Activated CD4-positive, alpha-beta T cell treated with anti-CD3 and anti-CD28 coated beads, Interleukin-2, Interleukin-4, amounts not matched to agents 100 ng/mL and 50 ng/mL, durations not matched to agents 16 hours and 8 hours (primary cell): ENCODE measurements at places on chromosomes 16 and 17.

- DNase-seq = peak; percentile 47
Measured at GRCh38 chr17:81295676-81296381, 722 bp upstream of the SLC38A10 start.

DNA sequence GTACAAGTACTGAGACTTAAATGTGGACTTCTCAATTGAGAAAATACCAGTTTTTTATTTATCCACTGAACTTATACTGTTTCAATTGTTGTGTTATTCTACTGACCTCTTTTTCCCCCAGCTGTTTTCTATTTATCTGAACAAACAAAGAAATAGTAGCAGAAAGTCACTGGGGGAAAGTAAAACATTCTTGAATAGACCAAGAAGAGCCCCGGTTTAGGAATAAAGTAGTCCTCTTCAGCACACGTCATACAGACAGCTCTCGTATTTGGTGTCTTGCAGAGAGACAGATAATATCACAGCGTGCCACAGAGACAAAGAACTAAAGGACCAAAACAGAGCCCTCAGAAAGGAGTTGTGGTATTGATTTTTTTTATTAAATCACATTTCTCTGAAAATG, 1159.1 kb upstream of the CDH8 start:
- DNase-seq = no peak

DNA sequence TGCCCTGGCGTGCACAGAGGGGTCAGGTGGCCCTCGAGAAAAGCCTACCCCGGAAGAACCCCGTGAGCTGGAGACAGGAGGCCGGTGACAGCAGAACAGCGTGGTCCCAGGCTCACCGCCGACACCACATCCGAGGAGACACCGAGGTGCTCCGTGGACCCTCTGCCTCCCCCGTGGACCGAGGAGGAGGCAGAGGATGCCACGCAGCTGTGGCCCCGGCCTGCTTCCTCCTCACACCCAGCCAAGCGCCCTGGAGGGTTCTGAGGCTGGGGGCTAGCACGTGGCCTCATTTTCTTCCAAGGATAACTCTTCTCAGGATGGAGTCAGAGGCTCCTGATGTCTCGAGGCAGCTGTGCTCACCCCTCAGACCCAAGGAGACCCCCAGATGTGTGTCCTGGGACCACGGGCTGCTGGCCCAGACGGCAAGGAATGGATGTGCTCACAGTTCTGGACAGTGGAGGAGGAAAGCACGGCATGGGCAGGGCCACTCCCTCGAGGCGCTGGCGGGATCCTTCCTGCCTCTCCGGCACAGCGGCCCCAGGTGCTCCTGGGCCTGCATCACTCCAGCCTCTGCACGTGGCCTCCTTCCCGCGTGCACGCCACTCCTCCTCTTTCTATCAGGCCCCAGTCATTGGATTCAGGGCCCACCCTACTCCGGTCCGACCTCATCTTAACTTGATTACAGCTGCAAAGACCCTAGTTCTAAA, 4.4 kb upstream of the PVALEF start:
- no peak for DNase-seq

DNA sequence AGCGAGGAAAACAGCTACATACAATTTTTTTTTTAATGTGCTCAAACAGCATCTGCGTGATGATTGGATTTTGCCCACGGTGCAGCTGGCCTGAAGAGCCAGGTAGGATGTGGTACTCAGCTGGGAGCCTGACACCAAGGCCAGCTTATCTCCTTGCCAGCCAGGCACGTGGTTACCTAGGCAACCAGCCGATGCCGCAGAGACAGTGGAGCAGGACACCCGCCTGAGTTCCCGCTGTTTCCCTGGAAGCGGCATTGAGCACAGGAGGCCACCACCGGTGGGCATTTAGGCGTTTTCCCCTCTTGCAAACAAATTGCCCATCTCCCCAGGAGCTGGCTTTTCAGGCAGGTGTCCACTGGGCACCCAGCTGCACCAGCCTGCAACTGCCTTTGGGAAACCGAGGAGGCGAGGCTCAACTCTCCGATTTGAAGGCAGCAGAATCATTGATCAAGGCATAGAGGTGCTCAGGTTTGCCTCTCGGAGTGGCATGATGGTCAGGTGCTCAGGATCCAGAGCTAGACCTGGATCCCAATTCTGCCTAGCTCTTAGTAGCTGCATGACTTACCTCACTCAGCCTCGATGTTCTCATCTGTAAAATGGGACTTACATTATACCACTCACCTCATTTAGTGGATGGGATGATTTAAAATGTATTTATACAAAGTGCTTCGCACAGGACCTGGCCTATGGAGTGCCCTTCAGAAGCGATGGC, 137.5 kb upstream of the PLCG2 start:
- no peak for DNase-seq

- no peak for DNase-seq
Measured at GRCh38 chr17:36070427-36070826, 6.4 kb downstream of the CCL18 start.

DNA sequence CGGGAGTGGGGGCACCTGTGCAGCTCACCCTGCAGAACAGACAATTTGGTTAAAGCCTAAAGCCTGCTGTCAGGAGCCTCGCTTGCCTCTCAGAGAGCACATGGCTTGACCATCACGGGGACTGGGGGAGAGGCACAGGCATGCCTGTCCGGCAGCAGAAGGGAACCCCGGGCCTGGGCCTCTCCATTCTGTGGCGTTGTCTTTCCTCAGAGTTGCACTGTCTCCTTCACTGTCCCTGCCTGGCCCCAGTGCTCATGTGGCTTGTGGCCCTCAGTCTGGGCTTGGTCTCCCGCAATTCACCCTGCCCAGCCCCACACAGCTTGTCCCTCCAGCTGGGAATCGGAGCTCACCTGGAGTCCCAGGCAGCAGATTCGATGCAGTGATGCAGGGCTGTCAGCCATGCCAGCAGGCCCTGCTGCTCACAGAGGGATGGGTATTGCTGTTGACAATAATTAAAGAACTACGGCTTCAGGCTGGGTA, 189.9 kb downstream of the SEC14L1 start:
- no peak for DNase-seq

DNA sequence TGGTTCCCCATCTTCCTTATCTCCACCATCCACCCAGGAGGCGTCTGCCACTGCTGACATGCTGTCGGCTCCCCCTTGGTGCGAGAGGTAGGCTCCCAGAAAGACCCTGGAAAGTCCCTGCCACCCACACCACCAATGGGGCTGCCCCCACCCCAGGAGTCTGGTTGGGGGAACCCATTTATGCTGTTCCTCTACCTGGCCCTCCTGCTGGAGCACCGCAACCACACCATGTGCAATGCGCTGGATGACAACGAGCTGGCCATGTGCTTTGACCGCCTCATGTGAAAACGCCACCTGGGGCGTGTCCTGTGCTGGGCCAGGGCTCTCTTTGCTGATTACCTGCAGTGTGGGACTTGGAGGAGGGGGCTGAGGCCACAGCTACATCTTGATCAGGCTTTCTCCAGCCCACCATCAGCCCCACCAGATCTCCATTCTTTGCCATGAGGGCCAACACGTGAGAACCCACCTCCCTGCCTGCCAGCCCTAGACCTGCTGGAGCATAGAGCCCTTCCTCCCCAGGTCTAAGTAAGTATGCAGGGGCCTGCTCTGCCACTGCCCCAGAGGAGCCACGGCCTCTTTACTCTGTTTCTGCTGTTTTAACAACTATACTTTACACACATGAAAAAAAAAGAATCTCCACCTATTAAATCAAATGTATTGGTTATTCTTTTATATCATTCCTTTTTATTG, 7.9 kb upstream of the ALDH3A1 start:
- no peak for DNase-seq

GRCh38 chr17:31251970-31252328, 45.1 kb downstream of the OMG start:
- DNase-seq = no peak

DNA sequence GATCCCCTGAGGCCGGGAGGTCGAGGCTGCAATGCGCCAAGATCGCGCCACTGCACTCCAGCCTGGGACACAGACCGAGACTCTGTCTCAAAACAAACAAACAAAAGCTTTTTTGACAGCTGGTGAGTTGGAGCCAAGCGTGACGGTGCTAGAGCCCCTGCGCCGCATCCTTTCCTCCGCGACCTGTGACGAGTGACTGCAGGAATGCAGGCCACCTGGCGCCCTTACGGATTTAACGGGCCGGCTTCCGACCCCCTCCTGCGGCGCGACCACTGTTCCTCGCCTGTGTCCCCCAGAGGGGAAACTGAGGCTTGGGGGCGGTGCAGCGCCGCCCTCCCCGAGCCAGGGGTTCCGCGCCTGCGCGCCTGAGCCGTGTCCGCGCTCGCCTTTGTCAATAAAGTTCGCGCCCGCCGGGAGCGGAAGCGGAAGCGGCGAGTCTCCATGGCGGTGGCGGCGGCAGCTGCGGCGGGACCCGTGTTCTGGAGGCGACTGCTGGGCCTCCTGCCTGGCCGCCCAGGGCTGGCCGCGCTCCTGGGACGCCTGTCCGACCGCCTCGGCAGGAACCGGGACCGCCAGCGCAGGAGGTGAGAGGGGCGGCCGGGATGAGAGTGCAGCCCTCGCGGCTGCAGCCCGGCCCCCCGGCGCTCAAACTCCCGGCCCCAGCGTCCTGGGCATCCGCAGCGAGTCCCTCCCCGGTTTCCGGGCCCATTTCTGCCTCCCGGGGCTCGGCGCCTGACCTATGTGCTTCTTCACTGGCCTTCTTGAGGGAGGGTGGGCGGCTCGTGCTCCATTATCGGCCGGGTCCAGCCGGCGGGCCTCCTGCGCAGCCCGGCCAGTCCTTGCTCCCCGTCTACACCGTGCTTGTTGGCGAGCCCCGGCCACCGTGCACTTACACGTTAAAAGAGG, at the start of gene PGS1:
Gene PGS1 (plus strand): TSS at position 425 of the 906 bp plus-strand sequence. CDS start 17 bp downstream, at position 442.
- peak; percentile 85 for DNase-seq

DNA sequence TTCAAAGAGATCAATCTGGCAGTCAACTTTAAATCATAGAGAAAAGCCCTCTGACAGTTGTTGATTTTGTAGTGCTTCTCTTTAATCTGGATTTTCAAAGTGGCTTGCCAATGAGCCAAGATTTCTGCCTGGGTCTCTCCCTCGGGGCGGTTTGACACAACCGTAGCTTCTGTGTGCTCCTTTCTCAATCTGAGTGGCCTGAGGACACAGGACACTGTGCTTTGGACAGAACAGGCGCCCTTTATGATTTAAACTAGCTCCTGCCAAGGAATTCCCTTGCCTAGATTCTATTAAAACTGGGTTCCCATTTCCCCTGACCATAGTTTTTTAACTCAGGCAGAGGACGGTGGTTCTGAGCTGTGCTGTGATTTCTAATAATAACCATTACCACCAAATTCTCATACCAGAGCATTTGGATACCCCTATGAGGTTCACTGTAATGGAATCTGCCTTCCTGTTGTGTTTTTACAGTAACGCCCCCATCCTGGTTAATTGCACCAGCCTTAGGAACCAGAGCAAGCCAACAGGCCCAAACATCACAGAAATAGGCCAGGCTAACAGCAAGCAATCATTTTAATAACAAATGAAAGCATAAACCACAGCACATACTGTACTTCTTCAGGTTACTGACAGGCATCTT, 4.0 kb downstream of the ZFHX3 start:
- no peak for DNase-seq

- no peak for DNase-seq
Measured at GRCh38 chr16:17251496-17251895, 219.3 kb downstream of the XYLT1 start.

DNA sequence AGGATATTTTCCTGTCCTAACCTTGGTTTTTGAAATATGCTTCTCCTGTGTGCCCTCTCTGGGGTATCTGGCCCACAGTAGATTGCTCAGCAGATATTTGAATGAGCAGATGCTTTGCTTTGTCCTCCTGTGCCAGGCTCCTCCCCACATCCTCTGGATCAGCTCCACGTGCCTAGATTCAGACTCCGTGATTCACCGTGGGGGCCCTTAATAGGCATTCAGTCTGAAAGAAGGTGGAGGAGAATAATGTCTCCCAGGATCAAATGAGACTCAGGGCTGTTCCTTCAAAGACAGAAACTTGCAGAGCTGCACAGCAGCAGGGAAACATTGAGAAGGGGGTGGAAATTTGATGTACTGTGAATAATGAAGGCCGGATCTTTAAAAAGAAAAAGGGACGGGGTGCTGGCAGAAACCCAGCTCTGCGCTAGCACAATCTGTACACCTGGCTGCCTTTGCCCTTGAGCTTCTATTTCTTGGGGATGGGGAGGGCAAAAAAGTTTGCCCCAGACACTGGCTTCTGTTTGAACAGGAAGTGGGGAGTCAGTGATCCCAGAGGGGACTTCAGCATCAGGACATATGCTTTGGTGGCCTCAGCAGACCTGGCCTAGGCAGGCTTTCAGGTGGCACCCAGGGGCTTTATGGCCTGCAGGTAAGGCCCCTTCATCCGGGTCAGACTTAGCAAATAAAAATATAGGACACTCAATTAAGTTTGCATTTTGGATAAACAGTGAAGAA, 15.9 kb upstream of the SLC12A3 start:
- DNase-seq = no peak

- no peak for DNase-seq
Measured at GRCh38 chr17:44088254-44088653, 17.7 kb downstream of the G6PC3 start.

DNA sequence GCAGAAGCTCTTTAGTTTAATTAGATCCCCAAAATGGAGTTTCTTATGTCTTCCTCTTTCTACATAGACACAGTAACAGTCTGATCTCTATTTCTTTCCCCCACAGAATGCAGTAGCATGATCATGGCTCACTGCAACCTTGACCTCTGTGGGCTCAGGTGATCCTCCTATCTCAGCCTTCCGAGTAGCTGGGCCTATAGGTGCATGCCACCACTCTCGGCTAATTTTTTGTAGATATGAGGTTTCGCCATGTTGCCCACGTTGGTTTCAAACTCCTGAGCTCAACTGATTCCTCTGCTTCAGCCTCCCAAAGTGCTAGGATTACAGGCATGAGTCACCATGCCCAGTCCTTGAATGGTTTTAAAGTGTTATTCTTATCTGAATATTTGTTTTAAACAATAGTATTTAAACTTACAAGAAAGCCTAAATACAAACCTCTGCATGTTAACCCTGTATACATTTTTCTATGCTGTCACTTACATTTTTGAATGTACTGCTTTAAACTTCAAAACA, 120.6 kb downstream of the GOSR1 start:
- no peak for DNase-seq

- no peak for DNase-seq
Measured at GRCh38 chr16:69169051-69169450, 17.9 kb upstream of the SNTB2 start.

- no peak for DNase-seq
Measured at GRCh38 chr17:28008513-28008912, 34.0 kb upstream of the NLK start.

DNA sequence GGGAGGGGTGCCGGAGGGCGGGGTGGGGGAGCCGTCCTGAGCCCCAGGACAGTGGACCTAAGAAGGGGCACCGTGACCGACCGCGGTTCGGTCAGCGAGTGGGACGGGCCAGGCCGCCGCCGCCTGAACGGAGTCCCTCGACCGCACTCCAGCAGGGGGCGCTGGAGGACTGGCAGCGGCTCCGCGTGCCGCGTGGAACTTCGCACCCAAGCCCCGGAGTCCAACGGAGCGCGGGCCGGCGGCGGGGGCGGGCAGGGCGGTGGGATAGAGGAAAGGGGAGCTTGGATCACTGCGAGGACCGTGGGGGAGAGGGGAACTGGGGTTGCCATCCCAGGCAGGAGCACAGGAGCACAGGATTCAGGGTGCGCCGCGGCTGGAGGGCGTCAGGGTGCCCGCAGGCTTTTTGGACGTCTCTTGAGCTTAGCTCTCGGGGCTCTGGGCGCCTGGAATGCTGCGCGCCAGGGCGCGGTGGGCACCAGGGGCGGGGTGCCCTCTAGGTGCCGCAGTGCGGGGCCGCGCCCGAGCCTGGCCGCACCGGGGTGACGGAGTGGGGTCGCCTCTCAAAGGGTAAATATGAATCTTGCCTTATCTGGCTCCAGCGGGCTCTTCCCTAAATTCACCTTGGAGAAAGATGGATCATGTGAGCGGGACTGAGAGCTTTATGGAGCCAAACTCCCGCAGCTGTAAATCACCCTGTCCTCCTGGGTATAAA, 379 bp upstream of the OTOP2 start:
- peak; percentile 70 for DNase-seq

GRCh38 chr16:87491522-87492290, 1.1 kb downstream of the ZCCHC14 start:
- no peak for DNase-seq
